ENCODE measurements at places on chromosomes 16 and 17.
A peak's percentile ranks its signal among the peaks of the same experiment; 100 is the strongest.

DNA sequence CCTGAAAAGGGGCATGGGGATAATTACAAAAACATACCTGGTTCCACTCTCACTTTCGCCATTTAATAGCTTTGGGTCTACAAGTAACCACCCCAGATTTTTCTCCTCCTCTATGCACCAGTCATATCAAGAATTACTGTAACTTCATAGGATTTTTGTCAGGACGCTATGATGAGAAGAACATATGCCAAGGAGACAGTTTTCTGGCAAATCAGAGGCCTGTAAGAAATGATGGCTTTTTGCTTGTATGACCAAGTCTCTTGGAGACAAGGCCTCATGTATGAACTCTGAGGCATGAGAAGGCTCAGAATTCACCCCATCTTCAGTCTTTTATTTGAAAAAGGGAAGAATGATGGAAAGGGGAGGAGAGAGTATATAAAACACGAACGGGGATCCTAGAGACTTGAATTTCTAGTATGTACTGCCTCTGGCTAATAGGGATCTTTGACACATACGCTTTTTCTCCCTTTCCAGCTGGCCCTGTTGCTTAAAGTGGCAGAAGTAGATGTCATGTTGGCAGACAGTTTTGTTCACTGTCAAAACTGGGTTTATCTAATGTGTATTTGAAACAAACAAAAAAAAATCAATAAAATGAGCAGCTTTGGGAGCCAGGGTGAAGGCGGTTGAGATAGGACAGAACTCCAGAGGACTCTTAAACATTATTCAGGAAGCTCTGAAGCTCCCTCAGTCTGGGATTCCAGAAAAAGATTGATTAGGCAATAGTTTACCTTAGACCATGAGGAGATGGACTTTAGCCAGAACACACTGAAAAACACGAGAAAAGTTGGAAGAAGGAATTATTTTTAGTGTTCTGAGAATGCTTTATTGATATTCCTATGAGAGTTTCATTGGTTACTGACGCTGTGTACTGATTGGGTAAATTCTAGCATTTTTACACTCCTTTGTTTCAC lies 656.6 kb downstream of the WWOX start:
- no peak for DNase-seq

DNA sequence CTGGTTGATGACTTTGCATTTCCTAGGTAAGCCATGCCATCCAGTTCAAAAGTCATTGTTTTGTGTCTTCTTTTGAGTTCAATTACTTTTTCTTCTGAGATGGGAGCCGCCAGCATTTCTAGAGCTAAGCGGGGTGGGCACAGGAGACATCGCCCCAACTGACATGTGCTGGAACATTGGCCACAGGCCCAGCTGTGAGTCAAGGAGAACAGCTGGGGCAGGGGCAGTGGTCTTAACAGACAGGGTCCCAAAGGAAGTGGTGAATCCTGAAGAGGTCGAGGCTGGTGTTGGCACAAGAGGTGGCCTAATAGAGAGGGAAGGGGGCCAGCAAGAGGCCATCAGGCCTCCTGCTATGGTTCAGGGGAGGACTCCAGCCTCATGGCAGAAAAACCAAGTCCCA lies 17.1 kb downstream of the RAB11FIP4 start:
- peak; percentile 48 for DNase-seq

GRCh38 chr17:32719689-32720088 lies 157.2 kb downstream of the MYO1D start:
- no peak for DNase-seq

DNA sequence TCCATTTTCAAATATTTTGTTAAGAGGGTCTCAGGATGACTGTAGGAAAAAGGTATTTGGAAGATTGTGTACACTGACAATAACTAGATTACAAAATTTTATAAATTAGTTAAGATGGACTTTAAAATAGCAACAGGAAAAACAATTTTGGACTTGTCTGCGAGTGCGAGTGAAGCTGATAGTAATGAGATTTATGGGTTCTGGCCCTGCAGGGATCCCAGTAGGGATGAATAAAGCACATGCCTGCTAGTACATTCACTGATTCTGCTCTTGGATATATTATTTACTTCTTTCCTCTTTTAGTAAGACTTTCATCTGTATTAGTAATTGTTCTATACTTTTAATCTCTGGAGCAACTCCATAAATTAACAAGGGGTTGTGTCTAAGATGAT lies 28.2 kb downstream of the PRKCA start:
- DNase-seq: no peak

DNA sequence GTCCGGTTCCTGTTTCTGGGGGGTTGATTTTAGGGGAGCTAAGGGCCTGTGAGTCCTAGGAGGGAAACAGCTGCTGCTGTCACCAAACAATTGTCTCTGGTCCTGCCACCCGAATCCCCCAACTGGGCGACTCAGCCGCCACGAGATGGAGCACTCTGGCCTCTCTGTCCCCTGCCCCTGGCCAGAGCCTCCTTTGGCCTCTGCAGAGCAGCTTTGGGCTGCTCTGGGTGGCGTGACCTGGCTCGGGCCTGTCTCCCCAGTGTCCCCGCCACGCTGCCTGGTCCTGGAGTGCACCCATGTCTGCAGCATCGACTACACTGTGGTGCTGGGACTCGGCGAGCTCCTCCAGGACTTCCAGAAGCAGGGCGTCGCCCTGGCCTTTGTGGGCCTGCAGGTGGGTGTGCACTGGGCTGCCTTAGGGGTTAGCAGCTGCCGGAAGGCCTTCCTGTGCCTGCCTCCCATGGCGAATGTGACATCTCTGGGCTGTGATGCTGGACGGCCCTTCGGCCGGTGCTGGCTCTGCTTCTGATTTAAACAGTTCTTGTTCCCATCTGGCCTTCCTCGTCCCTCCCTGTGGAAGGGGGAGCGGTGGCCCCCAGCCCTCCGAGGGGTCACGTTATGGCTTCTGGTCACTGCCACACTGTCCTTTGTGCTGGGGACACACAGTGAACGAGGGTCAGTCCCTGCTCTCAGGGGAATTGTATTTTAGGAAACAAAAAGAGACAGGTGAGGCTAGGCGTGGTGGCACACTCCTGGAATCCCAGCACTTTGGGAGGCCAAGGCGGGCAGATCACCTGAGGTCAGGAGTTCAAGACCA lies 11.6 kb upstream of the RNF213 start:
- no peak for DNase-seq

GRCh38 chr17:74877592-74878548 lies 5.1 kb upstream of the FDXR start:
- DNase-seq: no peak

- no peak for DNase-seq
These were observed 11.4 kb downstream of the NOS2 start for GRCh38 chr17:27788919-27789318.

GRCh38 chr16:1526608-1527555 lies 6.6 kb upstream of the TMEM204 start:
- no peak for DNase-seq

DNA sequence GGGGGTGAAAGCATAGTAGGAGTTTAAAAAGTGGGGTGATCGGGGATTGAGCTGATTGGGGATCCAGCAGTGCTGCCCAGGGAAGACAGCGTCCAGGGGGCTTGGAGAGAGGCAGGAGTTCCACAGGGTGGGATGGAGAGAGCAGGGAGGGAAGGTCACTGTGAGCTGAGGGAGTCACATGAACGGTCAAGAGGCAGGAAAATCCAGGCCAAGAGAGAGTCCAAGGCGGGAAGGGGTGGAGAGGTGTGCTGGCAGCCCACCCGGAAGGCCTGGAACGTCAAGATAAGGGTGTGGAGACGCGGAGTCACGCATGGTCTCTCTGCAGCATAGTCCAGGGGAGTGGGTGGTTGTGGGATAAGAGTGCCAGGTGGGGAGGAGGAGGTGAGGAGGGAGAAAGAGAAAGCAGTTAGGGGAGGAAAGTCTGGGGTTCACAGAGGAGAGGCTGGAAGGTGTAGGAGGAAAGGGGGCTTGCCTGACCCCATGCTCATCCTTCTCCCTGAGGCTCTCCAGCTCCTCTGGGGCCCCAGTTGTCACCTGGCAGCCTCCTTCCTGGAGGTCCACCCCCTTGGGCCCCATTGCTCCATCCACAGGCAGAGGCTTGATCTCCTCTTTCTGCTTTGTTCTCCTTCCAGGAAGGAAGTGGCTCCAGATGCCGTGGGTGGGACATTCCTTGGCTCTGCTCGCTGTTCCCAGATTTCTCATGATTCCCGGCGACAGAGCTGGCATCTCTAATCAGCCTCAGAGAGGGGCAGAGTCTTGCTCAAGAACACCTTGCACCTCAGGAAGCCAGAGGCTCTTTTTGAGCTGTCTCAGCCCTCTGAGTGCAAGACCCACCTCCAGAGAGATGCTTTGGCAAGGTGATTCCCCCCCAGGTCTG lies 28.7 kb downstream of the CCR7 start:
- DNase-seq: peak; percentile 54

DNA sequence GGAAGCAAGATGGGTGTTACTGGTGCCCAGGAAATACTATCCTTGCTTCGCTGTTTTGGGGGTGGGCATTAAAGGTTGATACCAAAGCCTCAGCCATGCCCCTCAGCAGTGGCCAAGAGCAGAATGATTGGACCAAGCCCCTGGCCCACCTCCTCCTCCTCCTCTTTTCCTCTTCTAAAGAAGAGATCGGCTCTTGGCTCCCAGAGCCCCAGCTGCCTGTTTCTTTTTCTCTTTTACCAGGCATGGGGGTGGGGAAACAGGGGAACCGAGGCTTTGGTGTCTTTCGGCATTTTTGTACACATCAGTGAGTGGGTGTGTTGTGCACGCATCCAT lies 5.8 kb downstream of the THRA start:
- DNase-seq: no peak

DNA sequence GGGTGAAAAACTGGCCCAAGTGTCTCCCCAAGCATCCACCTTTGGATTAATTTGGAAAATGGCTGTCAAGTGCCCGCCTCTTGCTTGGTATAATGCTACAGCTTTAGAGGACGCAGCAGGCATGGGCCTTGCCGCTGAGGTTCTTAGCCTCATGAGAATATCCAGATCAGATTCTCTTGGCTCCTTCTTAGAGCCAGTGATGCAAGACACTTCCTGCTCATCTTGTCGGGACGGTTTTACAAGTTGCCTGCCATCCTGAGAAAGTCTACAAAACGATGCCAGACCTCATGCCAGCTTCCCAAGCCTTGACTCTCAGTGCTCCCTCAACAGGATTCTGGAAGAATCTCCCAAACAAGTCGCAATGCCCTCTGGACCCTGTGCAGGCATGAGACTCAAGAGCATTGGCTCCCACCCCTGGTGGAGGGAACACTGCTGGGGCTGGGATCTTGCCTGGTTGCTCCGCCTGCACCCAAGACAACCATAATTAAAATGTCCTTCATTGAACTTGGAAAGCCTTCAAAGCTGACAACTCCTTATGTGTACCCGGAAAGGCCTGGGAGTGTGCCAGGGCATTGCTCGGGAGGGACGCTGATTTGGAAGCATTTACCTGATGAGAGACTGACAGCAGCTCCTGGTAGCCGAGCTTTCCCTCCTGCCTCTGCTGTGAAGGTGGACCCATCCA lies 25.8 kb upstream of the STH start:
- DNase-seq: no peak

GRCh38 chr17:68328676-68329075 lies 37.4 kb downstream of the ARSG start:
- peak; percentile 100 for DNase-seq

- no peak for DNase-seq
These were observed 75.1 kb downstream of the MSI2 start for GRCh38 chr17:57331423-57331822.

- DNase-seq: no peak
These were observed 8.4 kb downstream of the MYO1C start for GRCh38 chr17:1484060-1484535.

GRCh38 chr16:86044241-86044671 lies 145.3 kb downstream of the IRF8 start:
- peak; percentile 78 for DNase-seq

DNA sequence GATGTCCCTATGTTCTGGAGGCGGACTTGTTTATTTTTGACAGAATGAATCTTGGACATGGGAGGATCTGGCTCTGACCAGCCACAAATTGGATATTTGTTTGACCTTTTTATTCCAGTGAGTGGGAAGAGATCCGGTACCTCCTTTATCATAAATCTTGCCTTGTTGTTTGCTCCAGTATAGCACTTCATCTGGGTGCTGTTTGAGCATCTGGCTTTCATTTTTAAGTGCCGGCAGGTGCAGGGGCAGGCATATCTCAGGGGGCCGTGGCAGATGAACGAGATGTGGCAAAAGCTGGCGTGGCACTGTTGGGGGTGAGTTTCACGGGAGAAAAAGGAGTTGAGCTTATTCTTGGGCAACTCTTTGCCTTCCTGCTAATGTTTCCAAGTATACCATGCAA lies 37.8 kb downstream of the MSI2 start:
- no peak for DNase-seq

DNA sequence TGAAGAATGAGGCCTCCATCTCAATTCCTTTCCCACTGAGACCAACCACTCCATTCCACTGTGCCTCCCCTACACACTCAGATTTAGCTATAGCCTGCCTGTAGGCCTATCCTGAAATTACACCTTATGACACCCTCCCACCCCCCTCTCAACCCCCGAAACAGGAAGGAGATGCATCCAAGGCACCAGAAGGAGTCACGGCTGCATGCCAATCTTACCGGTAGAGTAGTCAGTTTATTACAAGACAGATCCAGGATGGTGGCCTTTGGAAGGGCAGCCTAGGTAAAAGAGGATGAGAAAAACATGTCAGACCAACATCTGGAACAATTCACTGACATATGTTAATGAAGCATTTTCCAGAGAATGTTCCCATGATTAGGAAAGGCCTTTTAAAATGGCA lies 2.6 kb downstream of the LRRC59 start:
- DNase-seq: no peak

DNA sequence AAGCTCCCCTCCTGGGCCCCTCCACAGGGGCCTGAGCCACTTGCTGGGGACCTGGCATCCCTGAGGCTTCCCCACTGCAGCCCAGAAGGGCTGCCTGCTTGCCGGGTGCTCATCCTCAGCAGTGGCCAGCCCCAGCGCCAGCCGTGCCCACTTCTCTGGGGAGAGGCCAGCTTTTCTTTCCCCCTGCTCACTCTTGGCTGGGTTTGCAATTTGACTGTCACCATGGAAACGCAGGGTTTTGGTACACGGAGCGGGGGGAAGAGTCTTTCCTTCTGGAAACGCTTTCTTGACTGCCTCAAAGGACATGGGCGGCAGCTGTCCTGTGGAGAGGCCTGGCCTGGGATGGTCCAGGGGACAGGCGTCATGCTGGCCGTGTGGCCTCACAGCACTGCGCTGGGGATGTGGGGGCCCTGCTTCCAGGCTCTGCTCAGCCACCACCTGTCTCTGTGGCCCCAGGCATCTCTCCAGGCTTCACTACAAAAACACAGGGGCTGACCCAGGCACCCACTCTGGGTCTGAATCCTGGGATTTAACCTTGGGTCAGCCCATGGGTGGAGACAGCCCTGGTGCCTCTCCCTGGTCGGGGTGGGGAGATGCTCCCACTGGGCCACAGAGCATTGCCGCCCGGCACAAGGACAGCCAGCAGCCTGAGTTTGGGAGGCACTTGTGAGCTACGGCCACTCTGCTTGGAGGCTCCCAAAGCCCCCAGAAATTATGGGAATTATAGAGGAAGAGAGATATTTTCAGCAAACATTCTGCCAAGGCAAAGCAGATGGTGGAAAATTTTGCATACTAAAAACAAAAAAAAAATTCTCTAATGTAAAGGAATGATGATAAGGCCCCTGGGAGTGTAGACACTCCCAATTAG lies 45.9 kb upstream of the DOC2B start:
- no peak for DNase-seq
